MM.1S (cell line): ENCODE measurements at places on chromosomes 2 and 18.
A peak's percentile ranks its signal among the peaks of the same experiment; 100 is the strongest.

GRCh38 chr2:232900811-232901735 is 31.0 kb downstream of the SNORC start:
- no peaks in the 10 kb centered on the region for H3K4me1 ChIP-seq
- H3K27ac ChIP-seq = no peak overlapping the region
- DNase-seq = no peak
- H3K4me3 ChIP-seq = no peak overlapping the region
- H3K27me3 ChIP-seq = no peaks in the 10 kb centered on the region

DNA sequence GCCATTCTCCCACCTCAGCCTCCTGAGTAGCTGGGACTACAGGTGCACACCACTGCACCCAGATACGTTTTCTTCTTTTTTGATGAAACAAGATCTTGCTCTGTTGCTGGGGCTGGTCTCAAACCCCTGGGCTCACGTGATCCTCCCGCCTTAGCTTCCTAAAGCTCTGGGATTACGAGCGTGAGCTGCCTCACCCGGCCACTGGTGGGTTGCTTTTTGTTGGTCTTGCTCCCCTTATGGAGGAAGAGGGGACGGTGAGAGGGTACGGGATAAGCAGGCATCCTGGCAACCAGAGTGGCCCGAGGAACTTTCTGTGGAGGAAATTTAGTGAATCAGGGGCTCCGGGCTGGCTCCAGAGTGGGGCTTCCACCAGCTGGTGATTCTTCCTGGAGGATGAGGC is 222.3 kb downstream of the HDAC4 start:
- H3K4me1 ChIP-seq = no peaks in the 10 kb centered on the region
- H3K27me3 ChIP-seq = no peaks in the 10 kb centered on the region
- no peak for DNase-seq
- no peaks in the 10 kb centered on the region for H3K36me3 ChIP-seq
- no peak overlapping the region for H3K27ac ChIP-seq

- no peaks in the 10 kb centered on the region for H3K27me3 ChIP-seq
- H3K36me3 ChIP-seq = no peaks in the 10 kb centered on the region
- H3K4me1 ChIP-seq = peaks cover 26% of the 10 kb centered on the region
- H3K4me3 ChIP-seq = peak overlapping the region; percentile 24; the same call in 1 of the 2 replicates
- peak; percentile 64 for DNase-seq
Observed at GRCh38 chr2:148459377-148459778, 185.2 kb upstream of the EPC2 start.

- no peak overlapping the region for H3K27ac ChIP-seq
- no peak for DNase-seq
- no peaks in the 10 kb centered on the region for H3K27me3 ChIP-seq
Observed at GRCh38 chr2:197626965-197627625, 48.3 kb downstream of the RFTN2 start.

- H3K4me1 ChIP-seq = no peaks in the 10 kb centered on the region
- no peaks in the 10 kb centered on the region for H3K36me3 ChIP-seq
- H3K27me3 ChIP-seq = no peaks in the 10 kb centered on the region
- no peak overlapping the region for H3K4me3 ChIP-seq
- no peak overlapping the region for H3K27ac ChIP-seq
- no peak for DNase-seq
Observed at GRCh38 chr2:39150890-39151497, 30.1 kb upstream of the SOS1 start.

- H3K27ac ChIP-seq = no peak overlapping the region
- H3K4me3 ChIP-seq = no peak overlapping the region
- no peaks in the 10 kb centered on the region for H3K4me1 ChIP-seq
- DNase-seq = no peak
- H3K27me3 ChIP-seq = no peaks in the 10 kb centered on the region
Observed at GRCh38 chr2:201858281-201859184, 52.2 kb downstream of the CDK15 start.

DNA sequence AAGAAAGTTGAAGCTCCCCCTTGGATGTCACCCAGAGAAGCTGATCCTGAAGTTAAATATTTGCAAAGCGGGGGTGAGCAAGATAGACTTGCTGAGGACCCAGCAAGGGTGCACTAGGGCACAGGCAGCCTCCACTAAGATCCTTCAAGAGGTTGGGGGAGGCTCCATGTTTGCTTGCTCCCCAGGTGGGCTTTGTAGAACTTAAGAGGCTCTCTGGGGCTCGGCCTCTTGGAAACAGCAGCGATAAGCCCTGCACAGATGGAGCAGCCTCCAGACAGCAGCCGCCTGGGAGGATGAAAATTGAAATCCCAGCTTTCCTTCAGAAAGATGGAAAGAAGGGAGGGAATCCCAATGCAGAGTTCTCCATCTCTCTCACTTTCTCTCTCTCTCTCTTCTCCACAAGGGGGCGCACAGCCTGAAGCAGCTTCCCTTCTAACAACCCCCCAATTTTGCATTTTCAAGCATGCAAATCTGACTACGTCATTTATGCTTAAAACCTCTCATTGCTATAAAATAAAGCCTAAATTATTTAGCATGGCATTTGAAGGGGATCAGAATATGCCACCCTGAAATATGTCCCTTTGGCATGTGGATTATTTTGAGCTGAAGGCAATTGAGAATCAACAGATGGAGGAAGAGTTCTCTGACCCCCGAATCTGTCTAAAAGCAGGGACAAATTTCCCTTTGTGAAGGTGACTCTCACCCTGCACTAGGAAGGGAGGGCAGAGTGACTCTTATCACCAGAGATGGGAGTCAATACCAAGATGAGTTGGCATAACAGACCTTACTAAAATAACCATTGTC is 185.7 kb upstream of the KLHL29 start:
- H3K4me3 ChIP-seq = no peak overlapping the region
- H3K4me1 ChIP-seq = no peaks in the 10 kb centered on the region
- H3K27ac ChIP-seq = no peak overlapping the region
- H3K27me3 ChIP-seq = no peaks in the 10 kb centered on the region
- no peaks in the 10 kb centered on the region for H3K36me3 ChIP-seq
- no peak for DNase-seq

- H3K27ac ChIP-seq = no peak overlapping the region
- no peak for DNase-seq
- H3K27me3 ChIP-seq = no peaks in the 10 kb centered on the region
- H3K4me3 ChIP-seq = no peak overlapping the region
- H3K36me3 ChIP-seq = no peaks in the 10 kb centered on the region
Observed at GRCh38 chr2:153661801-153662200, 183.2 kb upstream of the RPRM start.

DNA sequence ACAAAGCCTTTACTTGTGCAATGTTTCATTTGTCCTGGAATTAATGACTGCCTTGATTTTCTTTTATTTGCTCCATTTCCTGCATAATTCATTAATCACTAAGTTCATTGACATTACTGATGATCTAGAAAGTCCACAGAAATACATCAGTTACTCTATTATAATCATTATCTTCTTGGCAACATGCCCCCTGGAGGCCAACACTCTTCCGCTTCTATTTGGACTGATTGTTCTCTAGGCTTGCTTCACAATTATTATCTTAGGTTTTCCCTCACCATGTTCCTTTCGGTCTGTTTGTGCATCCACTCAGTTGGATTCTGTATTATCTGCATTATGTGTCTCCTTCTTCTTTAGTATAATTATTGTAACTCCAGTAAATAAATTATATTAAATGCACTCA is 461.0 kb upstream of the CDH2 start:
- DNase-seq = no peak
- no peaks in the 10 kb centered on the region for H3K4me1 ChIP-seq
- no peaks in the 10 kb centered on the region for H3K27me3 ChIP-seq
- no peaks in the 10 kb centered on the region for H3K36me3 ChIP-seq

- H3K4me3 ChIP-seq = no peak overlapping the region
- DNase-seq = no peak
- no peak overlapping the region for H3K27ac ChIP-seq
- H3K27me3 ChIP-seq = no peaks in the 10 kb centered on the region
- H3K4me1 ChIP-seq = no peaks in the 10 kb centered on the region
Observed at GRCh38 chr2:208363485-208363884, 43.1 kb upstream of the PTH2R start.

- H3K4me3 ChIP-seq = no peak overlapping the region
- no peaks in the 10 kb centered on the region for H3K4me1 ChIP-seq
- no peak for DNase-seq
- H3K27ac ChIP-seq = no peak overlapping the region
Observed at GRCh38 chr2:199895406-199895805, 15.7 kb upstream of the C2orf69 start.

- no peak for DNase-seq
- no peak overlapping the region for H3K27ac ChIP-seq
- H3K27me3 ChIP-seq = no peaks in the 10 kb centered on the region
- H3K4me1 ChIP-seq = no peaks in the 10 kb centered on the region
Observed at GRCh38 chr18:71398531-71398930, 1109.7 kb downstream of the SOCS6 start.

DNA sequence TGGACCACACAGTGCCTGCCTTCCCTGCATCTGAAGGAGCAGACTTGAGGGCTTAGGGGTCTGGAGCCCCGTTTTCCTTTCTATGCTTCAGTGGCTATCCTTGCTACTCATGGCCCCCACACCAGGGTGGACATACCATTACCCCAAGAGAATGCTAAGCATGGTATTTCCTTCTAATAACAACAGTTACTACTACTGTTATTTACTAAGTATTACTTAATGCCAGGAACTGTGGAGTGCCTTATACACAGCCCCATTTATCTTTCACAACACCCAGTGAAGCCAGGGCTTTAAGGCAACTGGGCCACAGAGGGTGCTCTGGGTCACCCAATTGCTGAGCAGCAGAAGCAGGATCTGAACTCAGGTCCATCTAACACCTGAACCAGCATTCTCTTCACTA is 5.8 kb upstream of the PAX8 start:
- no peaks in the 10 kb centered on the region for H3K4me1 ChIP-seq
- H3K27ac ChIP-seq = no peak overlapping the region
- no peak for DNase-seq
- H3K36me3 ChIP-seq = no peaks in the 10 kb centered on the region
- H3K4me3 ChIP-seq = no peak overlapping the region

DNA sequence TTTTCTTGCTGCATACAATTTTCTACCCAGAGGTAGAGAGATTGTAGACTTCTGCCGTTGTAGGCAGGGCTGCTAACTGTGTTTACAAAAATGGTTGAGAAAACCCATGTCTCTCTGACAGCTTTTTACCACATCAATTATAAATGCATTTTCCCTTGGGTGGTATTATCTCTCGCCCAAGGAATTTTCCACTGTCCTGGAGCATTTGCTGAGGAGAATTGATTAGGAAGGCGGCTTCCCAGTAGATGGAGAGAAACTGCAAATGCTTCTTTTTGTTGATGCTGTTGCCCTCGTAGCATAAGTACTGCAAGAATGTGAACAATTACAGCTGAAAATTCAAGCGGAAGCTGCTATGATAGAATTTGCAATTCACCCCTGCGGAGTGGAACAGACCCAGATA is 1007.7 kb upstream of the KLHL29 start:
- H3K36me3 ChIP-seq = no peaks in the 10 kb centered on the region
- no peaks in the 10 kb centered on the region for H3K27me3 ChIP-seq
- DNase-seq = no peak
- no peak overlapping the region for H3K4me3 ChIP-seq
- H3K27ac ChIP-seq = no peak overlapping the region

DNA sequence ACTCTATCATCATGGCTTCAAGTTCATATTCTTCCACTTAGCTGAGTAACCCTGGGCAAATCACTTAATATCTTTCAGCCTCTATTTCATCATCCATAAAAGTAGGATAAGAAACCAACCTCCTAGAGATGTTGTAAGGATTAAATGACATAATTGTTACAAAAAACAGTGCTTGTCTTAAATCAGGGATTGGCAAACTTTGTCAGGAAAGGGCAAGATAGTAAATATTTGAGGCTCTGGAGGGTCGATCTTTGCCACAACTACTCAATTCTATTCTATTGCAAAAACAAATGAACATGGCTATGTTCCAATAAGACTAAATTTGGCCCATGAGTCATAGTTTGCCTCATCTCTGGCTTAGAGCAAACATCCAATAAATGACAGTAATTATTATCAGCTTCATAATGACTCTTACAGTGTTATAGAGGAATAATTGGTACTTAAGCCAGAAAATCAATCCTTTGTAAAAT is 184.7 kb downstream of the SATB2 start:
- no peak overlapping the region for H3K27ac ChIP-seq
- H3K36me3 ChIP-seq = no peaks in the 10 kb centered on the region
- DNase-seq = no peak
- no peaks in the 10 kb centered on the region for H3K4me1 ChIP-seq
- H3K4me3 ChIP-seq = no peak overlapping the region

DNA sequence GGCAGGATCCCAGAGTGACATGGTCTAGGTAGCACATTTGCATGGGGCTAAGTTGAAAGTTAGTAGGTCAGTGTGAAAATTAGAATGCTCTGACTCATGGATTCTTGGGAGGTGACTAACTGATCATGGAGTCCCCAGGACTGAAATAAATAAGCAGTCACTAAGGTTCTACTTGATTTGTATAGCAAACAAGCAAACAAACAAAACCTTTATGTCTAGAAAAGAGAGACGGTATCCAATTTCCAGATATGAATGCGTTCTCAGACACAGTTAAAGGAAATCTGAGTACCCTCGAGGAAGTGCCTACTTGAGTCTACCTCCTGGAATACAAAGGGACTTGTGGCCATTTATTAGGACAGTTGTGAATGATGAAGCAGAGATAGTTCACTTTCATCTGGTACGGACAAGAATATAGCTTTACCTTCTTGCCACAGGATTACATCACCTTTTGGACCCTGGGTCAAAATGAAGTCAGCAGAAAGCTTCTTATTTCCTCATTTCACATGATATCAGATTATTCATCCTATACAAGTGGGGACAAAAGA is 54.3 kb upstream of the AGPS start:
- H3K4me1 ChIP-seq = no peaks in the 10 kb centered on the region
- no peak overlapping the region for H3K4me3 ChIP-seq
- no peaks in the 10 kb centered on the region for H3K27me3 ChIP-seq
- no peak for DNase-seq
